ENCODE measurements at places on chromosomes 3 and 15.

- DNase-seq = no peak
Observed at GRCh38 chr3:183185696-183186095, 23.2 kb upstream of the LAMP3 start.

DNA sequence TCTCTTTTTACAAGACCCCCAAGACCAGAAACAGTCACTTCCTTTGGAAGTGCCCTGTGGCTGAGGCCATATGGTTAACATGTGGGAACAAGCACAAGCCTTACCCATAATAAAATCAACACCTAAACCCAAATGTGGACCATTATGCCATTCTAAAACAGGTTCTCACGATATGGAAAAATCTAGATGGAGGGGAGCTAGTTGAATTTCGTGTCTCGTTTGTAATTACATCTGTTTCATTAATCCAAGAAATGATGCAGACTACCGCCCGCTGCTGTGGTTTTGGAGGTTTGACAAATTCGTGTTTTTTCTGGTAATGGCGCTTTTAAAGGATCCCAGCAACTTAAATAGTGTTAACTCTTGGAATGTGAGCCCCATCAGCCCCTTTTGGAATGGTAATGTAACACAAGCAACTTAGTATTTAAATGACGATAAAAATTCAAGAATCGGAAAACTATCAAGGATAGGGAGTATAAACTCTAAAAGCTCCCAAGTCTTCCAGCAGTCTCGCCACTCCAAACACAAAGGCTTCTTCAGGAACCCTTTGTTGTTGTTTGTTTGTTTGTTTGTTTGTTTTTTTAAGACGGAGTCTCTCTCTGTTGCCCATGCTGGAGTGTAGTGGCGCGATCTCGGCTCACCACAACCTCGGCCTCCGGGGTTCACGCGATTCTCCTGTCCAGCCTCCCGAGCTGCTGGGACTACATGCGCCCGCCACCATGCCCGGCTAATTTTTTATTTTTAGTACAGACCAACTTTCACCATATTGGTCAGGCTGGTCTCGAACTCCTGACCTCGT lies 1.1 kb downstream of the CNBP start:
- no peak for DNase-seq

DNA sequence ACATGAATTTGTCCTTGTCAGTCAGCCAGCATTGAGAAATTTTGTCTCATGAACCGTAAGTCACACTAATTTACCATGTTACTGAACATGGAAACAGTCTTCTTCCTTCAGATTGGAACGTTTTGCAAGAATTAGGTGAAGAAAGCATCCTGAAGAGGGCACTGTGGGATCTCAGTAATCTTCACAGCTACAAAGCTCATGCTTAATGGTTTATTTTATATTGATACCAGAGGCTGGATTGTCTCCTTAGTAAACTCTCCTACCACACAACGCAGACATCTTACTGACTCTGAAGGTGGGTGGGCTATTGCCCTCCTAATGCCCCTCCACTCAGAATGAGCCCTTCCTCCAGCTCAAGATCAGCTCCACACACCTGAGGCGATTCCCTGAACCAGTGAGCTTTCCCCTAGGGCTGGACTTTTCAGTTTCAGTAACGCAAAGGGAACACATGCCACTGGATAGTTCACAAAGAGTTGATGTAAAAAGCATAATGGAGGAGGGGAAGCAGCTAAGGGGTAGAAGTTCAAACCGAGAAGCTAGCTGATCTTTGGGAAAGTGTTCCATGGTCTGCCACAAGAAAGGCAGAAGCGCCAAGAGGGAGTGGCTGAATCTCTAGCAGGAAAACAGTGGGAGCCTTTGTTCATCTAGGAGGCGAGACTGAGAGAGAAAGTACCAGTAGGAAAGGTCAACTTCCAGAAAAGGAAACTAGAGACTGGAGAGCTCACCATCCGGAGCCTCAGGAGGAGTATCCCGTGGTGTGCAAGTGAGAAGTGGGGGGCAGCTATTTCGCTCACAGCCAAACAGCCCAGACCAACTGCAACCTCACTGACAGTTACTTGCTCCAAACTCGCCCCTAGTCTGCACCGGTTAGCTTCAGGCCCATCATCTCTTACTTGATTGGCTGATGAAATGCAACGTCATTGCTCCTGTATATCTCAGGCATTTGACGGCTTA lies at the start of gene SLC9C1:
TSS of gene SLC9C1 (minus strand) at position 849 of the 954 bp plus-strand sequence. CDS start 7,425 bp downstream, outside the sequence.
- DNase-seq = peak; percentile 45

- DNase-seq = no peak
Observed at GRCh38 chr3:46948830-46949671, 27.5 kb downstream of the CCDC12 start.

GRCh38 chr3:30112902-30113484 lies 493.4 kb upstream of the TGFBR2 start:
- DNase-seq = peak; percentile 47

- no peak for DNase-seq
Observed at GRCh38 chr3:166263460-166263859, 426.2 kb upstream of the BCHE start.

DNA sequence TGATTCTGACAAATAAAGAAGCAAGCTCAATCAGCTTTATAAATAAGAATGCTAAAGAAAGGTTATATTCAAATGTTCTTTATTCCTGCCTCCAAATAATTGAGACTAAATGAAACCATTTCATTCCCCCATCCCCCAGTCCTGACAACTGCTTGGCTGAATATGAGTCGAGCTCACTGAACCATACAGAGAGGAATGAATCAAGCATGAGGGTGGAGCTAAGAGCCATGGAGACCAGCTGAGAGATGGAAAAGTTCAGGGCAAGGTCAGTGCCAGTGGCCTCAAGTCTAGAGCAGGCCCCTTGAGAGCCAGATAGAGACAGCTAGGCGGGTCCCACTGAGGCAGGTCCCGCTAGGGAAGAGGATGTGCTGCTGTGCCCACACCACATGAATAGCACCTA lies 188.7 kb upstream of the EIF1B start:
- DNase-seq = no peak

DNA sequence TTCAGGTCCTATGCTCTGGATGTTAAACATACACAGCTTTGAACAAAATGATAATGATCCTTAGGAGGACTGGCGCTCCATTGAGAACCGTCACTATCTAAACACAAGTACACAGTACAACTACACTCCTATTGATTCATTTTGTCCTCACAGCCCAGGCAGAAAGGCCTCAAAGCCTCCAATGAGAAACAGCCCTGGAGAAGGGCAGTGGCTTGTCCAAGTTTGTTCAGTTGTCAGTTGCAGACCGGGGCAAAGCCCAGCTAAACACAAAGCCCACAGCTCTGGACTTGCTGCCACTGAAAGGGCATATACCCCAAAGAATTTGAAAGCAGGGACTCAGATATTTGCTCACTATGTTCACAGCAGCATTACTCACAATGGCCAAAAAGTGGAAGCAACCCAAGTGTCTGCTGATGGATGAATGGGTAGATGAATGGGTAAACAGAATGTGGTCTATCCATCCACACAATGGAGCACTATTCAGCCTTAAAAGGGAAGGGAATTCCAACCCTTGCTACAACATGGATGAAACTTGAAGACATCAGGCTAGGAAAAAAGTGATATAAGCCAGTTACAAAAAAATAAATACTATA lies 34.7 kb downstream of the NUP210 start:
- no peak for DNase-seq

DNA sequence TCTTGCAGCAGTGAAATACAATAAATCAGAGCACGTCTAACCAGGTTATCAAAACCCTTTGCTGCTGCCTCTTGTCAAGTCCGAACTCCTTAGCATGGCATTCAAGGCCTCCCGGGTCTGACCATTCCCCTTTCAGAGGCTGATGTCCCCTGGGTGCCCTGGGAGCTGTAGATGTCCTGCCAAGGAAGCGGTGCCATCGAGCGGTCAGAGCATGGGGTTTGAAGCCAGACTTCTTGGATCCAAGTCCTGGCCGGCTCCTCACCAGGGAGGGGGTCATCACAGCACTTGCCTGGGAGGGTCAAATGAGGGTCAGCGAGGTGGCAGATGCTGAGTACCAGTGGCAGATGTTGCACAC lies 496 bp downstream of the TF start:
- DNase-seq = no peak

GRCh38 chr15:31207246-31207645 lies 105.7 kb upstream of the TRPM1 start:
- DNase-seq = no peak

DNA sequence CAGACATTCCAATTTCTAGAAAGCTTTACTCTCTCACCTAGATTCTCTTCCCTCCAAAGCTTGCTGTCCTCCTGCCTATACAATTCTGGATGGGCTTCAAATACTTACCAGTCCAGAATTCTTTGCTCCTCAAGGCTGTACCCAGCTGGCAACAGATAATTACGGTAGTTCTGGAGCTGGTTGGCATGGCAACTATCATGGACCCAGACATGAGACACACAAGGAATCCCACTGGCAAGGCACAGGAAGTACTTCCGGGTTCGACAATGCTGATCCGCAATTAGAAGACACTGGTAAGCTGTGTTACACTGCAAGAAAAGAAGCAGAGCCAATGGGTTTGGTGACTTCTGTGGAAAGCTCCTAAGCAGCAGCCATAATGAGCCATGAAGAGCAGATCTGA lies 37.9 kb downstream of the TUBGCP4 start:
- DNase-seq = no peak

DNA sequence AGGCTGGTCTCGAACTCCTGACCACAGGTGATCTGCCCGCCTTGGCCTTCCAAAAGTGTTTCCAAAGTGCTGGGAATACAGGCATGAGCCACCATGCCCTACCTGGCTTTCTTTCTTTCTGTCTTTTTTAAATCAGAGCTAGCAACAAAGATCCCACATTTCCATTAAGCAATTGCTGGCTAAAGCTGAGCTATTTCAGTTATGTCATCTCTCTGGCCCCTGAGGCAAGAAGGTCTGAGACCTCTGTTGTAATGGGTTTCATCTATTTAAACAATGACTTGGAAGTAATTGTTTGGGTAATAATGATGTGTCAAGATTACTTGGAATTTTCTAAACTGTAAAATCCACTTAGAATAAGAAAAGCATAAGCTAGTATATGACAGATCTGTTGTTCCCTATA lies 30.2 kb upstream of the CRBN start:
- no peak for DNase-seq

GRCh38 chr3:31196881-31197364 lies 302.5 kb upstream of the GADL1 start:
- no peak for DNase-seq

DNA sequence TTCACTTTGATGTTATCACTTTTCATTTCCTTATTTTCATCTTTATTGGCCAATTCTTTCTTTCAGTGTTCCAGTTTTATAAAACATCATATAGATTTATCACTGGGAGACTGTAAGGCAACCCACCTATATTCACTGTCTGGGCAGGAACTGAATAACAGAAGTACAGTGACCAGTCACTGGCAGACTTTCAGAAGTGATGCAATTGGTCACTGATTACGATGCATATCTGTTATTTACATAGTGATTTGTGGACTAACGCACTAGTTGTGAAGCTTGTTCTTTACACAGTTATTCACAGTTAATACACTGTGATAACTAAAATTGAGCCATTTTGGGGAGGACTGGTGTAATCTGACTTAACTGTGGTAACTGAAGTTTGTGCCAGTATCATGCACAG lies 190.2 kb upstream of the DPH6 start:
- DNase-seq = no peak

DNA sequence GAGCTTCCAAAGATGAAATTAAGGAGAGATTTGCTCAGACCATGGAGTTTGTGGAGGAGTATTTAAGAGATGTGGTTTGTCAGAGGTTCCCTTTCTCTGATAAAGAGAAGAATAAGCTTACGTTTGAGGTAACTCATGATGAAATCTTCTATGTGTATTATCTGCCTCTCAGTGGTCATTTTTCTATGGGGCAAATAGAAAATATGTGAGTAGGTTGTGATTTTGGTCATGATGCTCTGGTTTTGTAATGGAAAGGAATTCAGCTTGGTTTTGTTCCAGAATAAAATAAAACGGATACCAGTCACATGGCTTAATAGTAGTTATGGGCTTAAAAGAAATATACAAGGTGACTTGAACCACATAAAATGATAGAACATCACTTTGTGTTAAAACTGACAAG lies 181.1 kb downstream of the ITPR1 start:
- DNase-seq = no peak
